ENCODE measurements at places on chromosomes 1 and 21.
A peak's percentile ranks its signal among the peaks of the same experiment; 100 is the strongest.

DNA sequence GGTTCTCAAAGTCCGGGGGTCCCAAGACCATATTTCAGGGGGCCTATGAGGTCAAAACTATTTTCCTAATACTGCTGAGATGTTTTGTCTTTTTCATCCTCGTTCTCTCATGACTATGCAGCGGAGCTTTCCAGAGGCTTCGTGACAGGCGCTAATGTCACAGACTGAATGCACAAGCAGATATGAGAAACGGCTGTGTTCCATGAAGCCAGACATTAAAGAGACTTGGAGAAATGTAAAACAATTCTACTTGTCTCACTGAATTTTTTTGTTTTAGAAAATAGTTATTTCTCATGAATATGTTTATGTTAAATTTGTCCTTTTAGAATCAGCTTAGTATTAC lies 10.3 kb downstream of the PIGP start:
- no peak for DNase-seq

DNA sequence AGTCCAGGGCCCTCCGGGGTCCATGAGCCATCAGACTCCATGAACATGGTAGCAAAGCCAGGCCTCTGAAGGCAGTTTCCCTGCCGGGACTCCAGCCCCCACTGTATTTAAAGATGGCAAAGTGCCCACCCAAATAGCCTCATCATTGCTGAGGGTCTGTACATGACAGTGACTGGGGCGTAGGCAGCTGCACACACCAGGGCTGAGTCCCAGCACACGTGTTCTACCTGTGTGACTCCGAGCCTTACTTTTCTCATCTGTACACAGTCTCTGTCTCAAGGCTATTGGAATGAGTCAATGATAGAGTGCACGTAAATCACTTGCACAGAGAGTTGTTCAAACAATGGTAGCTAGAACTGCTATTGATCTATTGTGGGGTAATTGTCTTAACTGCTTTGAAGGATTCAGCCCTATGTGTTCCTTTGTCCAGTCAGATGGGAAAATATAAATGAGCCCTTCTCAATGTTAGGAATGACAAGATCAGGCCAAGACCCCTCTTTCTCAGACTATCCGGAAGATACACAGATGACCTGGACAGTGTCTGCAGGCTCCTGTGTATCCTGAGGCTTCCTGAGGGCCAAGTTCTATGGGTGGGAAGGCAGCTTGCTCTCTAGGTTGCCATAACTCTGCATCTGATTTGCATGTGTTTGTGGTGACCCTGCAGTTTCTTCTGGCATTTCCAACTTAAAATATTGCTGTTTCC lies 48.9 kb downstream of the RASSF5 start:
- no peak for DNase-seq

GRCh38 chr1:179141592-179142251 lies 59.9 kb downstream of the TOR3A start:
- peak; percentile 69 for DNase-seq

GRCh38 chr21:35063428-35064172 lies 14.5 kb upstream of the RUNX1 start:
- no peak for DNase-seq

DNA sequence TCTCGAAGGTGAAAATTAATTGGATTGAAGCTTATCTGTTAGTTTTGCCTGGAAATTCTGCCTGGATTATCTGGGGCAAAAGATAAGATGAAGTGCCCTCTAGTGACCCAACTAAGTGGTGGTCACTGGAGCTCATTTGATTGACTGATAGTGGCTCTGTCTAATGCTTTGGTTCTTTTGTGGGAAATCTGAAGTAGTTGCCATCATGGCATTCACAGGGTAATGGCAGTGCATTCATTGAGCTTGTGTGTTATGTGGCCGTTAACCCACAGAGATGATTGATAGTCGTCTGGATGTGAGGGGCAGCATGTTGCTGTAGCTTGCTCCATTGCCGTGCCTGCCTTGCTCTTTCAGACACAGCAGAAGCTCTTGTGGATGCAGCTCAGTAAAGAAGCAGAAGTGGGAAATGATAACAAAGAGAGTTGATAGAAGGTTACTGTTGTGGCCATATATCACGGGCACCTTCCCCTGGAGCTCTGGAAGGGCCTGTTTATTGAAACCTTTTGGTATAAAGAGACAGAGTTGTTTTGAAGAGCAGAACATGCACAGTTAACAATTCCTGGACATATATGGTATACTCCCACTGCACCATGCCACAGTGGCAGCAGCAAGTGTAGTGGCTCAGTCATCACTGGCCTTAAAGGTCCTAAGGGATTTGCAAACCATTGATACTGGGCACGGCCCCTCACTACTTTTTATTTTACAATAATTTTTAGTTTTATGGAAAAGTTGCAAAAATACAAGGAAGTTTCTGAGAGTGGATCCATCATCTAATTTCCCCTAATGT lies 42.0 kb downstream of the CXADR start:
- no peak for DNase-seq

DNA sequence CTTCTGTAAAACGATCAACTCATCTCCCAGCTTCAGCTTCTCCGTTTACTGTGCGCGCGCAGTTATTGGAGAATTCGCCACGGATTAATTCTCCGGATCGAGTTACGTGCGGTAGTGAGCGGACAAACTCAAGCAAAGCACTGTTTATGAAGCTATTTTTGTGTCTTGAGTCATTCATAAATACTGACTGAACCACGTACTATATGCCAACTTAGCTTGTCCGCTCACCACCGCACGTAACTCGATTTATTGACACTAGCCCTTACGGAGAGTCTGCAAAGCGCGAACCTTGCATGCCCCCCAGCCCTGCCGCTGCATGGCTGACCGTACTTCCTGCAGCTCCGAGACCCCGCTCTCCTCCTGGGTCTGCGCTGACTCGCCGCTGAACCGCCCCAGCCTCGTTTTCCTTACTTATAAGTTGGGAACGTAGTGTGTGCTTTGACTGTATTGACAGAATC lies 773 bp downstream of the CHD1L start:
- DNase-seq: no peak

- no peak for DNase-seq
Observed at GRCh38 chr1:244356376-244356775, 95.3 kb downstream of the ADSS2 start.

DNA sequence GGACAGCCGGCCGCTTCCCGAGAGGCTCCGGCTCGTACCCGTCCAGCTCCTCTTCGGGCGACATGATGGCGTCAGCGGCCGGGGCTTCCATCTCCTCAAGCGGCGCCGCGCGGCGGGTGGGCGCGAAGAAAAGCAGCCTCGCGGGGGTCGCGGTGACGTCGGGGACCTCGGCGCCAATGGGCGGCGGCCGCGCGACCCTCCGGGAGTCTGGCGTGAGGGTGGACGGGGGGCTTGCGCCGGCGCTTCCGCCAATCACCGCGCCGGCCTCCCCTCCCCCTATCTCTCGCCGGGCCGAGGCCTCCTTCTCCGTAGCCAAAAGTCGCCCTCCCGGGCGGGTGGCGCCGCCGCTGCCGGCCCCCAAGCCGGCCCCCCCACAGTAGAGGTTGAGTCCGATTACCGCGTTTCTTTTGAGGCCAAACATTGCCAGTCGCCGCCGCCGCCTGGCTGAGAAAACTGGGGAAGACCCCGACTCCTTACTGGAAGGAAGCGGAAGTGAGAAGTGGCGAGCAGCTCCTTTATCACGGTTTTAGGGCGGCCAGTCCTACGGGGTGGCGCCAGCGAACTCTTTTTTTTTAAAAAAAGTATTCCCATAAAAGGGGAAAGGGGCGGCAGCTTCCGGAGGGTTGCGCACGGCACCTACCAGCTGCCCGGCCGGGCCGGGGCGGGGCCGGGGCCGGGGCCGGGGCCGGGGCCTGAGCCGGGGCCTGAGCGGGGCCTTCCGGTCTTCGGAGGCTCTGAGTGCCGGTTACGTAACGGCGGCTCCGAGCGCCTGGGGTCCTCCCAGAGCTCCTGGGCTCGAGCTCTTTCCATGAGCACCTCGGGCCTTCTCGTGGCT lies at the start of gene MCL1:
Gene MCL1, minus strand, starts transcription at position 501 of the 835 bp plus-strand sequence. Its CDS starts 80 bp downstream, at position 421.
- DNase-seq: peak; percentile 94

- no peak for DNase-seq
Observed at GRCh38 chr1:169298441-169298840, 69.2 kb downstream of the NME7 start.

- DNase-seq: no peak
Observed at GRCh38 chr1:58919959-58920321, 136.1 kb upstream of the JUN start.

GRCh38 chr1:59678040-59678439 lies 136.7 kb upstream of the HOOK1 start:
- peak; percentile 46 for DNase-seq

GRCh38 chr1:2617971-2618470 lies 14.8 kb downstream of the MMEL1 start:
- no peak for DNase-seq

DNA sequence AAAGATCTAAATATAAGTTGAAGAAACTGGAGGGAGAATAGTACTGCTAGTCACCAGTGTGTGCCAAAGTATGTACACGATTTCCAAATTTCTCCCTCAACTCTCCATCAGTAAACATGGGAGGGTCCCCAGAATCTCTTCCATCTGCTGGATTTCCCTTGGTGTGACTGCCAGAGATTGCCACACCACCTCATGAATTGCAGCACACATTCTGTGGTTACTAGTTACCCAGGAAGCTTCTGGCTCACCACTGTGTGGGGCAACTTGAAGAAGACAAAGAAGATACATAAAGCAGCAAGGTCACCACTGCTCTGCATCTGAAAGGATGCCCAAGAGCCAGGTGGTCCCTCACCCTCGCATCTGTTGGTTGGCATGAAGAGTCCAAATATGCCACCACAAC lies 191.7 kb upstream of the ESRRG start:
- no peak for DNase-seq

DNA sequence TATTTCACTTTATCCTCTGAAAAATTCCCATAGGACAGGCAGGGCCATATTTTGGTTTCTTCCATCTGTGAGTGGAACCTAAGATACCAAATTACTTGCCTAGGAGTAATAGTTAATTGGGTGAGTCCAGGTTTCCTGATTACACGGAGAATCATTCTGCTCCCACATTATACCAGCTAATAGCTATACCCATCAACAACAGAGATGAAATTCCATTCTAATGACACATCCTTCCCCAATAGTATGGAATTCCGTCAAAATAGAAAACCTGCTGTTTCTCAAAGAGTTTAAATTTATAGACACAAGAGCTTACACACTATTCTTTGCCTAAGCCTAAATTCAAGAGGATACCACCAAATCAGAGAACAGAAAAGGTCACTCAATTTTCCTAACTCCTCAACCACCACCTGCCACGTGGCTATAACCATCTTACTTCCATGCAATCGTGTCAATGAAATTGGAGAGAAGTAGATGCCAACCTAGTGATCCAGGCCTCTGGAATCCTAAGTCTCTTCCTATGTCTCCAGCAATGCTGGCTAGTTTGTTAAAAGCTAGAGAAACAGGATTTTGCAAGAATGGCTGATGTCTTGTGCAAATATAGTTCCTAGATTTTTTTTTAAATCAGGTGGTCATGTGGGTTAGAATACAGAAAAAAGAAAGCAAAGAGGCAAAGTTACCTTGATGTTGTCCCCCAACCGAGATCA lies 6.2 kb downstream of the PPT1 start:
- DNase-seq: no peak

DNA sequence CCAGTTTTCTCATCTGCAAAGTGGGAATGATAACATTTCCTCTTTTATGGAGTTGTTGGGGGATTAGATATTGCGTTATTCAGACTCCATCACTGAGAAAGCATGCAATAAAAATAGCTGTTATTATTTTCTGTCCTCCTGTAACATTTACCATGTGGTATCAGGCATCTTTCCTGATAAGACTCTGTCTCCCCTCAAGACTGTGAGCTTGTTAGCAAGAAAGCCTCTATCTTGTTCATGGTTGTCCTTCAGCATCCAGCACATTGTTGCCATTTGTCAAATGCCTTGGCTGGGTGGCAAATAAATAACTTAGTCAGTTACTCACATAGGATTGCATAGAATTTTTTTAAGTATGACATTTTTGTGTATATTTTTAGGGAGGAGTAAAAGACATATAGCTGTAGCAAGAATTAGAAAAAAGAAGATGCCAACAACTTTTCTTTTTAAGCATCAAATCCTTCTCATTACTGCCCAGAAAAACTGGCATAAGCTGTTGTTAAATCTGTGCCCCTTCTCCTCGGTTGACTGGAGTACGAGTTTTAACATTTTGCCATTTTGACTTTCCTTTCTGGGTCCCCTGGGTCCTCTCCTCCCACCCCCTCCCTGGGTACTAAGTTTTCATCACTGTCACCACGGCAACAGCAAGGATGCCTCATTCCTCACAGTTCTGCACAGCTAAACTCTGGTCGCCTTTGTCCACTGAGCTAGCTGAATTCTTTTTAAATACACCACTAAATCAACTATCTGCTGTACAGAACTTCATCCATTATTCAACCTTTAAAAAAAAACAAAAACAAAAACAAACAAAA lies 1.0 kb upstream of the JAM2 start:
- DNase-seq: no peak

GRCh38 chr1:3922201-3922725 lies 22.2 kb upstream of the C1orf174 start:
- DNase-seq: no peak

DNA sequence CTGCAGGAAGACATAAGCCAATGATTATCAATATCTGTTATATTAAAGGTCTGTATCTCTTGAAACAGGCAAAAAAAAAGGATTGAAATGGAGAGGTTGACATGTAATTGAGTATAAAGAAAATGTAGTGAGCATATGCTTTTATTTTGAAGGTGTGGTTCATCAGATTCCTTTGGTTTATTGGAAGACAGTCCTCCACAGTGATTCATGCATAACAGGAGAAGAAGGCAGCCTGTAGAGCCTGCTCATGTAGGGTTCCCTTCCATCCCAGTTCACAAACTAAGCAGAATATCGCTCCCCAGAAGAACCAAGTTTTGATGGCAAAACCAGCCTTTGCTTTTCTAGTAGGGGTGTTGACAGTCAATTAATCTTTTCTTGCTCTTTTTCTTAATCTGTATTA lies 1016.8 kb upstream of the ADGRL4 start:
- DNase-seq: no peak

GRCh38 chr1:224493269-224493668 lies 58.7 kb upstream of the WDR26 start:
- DNase-seq: no peak

GRCh38 chr1:59413327-59413720 lies 116.4 kb downstream of the FGGY start:
- DNase-seq: no peak

GRCh38 chr1:212514056-212514614 lies 81.4 kb downstream of the NENF start:
- peak; percentile 64 for DNase-seq

DNA sequence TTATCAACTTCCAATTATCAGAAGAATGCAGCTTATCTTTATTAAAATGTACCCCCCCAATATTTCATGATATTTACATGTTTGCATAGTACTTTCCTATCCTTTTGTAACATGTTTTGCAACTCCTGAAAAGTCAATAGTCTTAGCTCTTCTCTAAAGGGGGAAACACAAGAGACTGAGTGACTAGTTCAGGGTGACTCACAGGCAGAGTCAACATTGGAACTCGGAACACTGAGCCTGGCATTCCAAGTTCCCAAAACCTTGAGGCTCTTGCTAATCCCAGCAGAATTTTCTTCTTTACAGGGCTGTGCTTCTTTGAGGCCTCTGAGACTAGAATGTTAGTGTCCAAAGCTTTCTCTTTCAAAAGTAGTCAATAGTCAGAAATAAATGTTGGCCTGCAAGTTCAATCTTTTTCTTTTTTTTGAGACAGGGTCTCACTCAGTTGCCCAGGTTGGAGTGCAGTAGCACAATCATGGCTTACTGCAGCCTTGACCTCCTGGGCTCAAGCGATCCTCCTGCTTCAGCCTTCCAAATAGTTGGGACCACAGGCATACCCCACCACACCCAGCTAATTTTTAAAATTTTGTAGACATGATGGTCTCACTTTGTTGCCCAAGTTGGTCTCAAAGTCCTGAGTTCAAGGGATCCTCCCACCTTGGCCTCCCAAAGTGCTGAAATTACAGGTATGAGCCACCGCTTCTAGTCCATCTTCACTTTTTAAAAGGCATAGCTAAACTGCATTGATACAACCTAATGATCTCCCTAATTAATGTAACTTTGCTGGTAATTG lies 37.5 kb downstream of the ZNF281 start:
- DNase-seq: peak; percentile 80

Data from brain microvascular endothelial cell (primary cell).